ENCODE measurements at places on chromosomes 16 and 17.

- DNase-seq, result no peak
These were observed 1.4 kb upstream of the TBC1D24 start for GRCh38 chr16:2473446-2473926.

GRCh38 chr16:79430191-79430678 lies 170.3 kb downstream of the MAF start:
- no peak for DNase-seq

GRCh38 chr17:46028374-46028773 lies 29.3 kb downstream of the STH start:
- DNase-seq, result no peak

DNA sequence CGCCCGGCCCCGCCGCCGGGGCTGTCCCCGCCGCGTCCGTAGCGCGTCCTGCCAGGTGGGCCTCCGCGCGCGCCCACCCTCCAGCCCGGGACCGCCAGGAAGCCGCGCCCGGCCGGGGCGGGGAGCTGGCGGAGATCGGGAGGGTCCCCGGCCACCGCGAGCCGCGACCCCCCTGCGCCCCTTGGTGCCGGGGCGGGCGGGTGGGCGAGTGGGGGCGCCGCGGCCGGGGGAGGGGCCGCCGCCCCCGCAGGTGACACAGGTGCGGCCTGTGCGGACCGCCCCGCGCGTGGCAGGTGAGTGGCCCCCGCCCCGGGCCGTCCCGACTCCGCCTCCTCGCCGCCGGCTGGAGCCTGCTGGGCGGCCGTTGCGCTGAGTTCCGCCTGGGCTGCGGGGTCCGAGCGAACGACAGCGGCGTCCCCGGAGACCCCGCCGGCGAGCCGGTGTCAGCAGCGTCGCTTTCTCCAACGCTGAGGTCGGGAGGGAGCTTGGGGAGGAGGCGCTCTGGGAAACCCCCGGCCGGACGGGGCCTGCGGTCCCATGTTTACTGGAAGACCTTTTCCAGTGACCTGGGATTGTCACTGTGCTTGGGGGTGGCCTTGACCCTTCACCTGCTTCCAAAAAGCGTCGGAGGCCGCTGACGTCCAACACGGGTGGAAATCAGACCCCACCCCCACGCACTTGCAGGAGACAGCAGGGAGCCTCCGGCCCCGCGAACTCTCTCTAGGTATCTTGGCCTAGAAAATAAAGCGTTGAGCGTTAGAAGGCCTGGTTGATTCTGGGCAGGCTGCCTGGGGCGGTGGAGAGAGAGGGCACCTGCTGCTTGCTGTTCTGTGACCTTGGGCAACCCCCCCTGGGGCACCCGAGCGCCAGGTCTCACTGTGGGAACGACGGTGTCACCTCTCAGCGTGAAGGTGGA lies 542 bp downstream of the KLHL36 start:
- DNase-seq, result no peak

DNA sequence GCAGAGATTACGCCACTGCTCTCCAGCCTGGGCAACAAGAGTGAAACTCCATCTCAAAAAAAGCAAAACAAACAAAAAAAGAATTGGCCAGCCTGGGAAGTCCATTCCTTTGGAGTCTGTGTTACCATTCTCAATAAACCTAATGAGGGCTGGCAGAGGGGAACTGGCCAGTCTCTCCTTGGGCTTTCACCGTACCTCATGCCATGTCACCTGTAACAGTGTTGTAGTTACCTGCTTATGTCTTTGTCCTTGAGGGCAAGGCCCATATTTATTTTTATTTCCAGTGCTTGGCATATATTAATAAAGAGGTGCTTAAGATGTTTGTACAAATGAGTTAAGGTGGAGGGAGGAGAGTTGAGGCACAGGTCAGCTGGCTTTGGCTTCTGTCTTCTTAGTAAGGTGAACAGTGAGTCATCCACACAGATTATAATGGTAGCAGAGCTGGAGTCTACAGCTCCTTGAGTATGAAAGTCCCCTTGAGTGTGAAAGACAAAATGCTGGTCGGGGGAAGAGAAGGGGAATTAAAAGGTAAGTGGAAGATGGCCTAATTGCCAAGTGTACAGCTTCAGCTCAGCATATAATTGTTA lies 8.4 kb downstream of the C1QBP start:
- DNase-seq, result no peak

DNA sequence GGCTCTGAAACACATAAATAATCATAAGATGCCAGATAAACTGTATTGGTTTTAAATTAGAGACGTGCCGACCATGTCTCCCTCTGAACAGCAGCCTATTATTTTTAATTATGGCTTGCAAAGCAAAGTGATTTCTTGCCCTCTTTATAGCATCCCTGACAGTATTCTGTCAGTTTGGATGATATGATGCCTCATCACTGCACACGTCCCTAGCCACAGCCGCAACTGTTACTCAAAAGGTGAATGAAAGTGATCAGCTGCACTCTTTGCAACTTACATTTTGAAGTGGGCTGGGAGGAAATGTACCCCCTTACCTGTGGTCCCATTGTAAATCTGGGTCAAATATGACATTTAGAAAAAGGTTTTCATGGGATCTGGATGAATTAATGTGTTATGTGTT lies 389.9 kb downstream of the MAF start:
- no peak for DNase-seq

DNA sequence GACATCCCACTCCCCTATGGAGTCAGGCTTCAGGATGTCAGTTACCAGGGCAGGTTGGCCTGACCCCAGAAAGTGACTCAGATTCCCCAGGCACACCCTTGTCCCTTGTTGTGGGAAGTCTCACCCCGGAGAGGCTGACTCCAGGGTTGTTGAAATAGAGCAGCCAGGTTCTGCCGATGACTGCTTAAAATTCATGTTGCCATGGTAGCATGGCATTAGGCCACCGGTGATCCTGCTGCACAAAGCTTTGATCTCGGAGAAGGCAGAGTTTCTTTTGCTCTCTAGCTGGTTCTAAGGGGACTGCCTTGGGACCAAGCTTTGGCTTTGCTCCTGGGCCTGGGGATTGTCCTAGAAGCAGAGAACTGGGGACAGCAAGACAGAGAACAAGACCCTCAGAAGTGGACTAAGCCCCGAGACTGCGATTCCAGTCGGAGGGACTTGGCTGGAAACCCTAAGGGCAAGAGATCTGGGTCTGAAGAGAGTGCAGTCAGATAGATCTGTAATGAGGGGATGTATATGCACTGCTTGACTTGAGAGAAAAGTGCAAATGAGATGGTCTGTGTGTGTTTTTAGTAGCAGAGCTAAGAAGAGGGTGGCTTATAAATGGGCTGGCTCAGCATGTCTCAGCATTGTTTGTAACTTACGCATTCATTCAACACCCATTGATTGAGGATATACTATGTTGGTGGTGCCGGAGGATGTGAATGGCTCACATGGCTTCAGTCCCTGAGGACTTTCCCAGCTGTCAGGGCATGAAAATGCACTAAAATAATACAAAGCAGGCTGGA lies 106.9 kb downstream of the RGS9 start:
- DNase-seq, result no peak

DNA sequence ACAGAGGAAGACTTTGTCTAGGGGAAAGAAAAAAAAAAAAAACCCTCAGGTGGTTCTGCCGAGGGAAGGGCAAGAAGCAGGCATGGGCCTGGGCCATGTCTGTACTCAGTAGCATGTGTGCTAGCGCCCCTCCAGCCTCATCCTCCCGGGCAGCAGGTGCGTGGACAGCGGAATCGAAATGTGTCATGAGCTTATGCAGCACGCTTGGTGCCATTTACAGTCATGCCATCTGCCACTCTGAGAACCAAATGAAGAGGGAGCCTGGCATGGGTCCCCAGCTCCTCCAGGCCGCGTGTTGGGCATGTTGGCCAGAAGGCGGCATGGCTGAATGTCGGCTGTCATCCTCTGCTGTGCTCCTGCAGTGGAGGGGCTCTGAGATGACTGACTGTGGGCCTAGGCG lies 31.4 kb downstream of the CRAMP1 start:
- DNase-seq, result no peak

GRCh38 chr16:67433131-67433719 lies 2.3 kb downstream of the HSD11B2 start:
- no peak for DNase-seq
